ENCODE measurements at places on chromosomes 5 and 9.

GRCh38 chr5:39863926-39864552 is 439.3 kb upstream of the DAB2 start:
- no peak for DNase-seq

DNA sequence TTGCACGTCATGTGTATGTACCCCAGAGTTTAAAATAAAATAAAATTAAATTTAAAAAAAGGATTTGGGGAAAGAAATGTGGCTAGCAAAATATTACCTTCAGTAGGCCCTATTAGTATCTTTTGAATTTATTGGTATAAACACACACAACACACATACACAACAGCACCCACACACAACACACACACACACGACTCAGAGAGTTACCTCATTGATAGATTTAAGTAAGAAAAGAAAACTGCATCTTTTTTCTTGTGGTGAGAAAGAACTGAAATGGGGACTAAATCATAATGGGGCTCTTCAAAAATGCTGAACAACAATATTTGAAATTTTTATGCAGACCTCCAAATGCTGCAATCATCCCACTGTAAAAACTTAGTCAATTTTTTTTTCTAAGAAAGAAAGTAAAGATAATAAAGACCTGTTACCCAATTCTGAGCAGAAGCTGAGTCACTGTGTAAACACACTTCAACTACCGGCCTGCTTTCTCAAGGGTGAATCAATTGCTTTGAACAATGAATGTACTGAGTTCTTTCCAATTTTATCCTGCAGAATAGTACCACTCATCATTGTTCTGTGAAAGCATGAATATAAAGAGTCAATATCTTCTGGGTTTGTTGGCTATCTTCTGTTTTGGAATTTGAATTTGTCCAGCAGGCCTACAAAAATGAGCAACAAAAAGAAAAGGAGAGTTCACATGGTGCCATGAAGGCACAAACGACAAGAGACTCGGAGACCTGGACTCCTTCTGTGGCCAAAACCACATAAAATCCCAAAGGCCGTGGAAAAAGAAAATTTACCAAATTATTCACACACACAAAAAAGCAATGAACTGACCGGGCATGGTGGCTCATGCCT is 57.9 kb upstream of the CCNG1 start:
- no peak for DNase-seq

DNA sequence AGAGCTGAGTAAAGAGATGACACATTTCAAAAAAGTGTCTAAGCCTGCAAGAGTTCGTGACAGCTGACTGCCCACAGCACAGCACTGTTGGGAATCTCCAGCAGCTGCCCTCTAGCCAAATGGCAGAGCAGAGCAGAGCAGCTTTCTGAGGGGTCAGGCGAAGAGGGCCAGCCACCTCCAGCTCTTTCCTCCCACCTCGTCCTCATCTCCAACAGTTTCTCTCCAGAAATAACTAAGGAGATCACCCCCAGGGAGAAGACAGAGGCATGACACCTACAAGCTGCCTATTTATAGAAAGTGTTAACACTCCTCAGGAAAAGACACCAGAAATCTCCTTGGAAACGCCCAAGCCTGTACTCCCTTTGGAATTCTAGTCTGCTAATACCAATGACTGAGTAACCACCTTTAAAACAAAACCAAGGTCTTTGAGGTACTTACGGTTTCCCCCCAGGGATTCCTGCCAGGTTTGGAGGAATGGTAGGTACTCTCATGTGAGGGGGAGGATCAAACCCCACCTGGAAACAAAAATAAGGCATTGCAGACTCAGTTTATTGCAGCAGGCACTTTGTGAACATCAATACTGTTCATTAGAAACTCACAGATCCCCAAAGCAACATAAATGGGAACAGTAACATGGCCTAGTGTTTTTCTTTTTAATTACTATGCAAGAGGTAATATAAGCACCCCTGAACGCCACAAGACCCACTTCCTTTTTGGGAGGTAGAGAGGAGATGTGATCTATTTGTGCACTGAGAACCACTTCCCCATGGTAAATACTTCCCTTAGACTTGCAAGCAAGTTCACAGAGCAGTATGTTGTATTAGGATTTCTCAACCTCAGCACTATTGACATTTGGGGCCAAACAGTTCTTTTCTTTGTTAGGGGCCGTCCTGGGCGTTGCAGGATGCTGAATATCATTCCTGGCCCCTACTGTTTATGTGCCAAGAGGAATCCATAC is 79.3 kb downstream of the TLE1 start:
- DNase-seq, result no peak

DNA sequence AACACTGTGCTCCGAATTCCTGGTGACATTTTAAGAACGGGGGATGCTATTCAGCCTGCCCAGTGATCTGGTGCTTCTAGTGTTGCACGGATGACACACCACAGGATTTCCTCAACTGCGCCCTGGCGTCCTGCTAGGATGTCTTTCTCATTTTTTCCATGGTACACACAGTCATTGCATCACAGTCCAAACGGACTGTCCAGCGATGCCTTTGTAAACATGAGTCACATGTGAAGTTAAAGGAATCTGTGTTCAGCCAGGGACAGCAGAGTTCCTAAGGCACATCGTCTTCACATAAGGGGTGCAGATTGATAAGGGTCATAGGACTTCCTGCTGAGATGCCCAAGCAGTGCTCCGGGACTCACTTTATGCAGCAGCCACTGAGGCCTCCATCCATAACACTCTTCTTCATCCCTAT is 9.3 kb upstream of the PTPN3 start:
- DNase-seq, result no peak

DNA sequence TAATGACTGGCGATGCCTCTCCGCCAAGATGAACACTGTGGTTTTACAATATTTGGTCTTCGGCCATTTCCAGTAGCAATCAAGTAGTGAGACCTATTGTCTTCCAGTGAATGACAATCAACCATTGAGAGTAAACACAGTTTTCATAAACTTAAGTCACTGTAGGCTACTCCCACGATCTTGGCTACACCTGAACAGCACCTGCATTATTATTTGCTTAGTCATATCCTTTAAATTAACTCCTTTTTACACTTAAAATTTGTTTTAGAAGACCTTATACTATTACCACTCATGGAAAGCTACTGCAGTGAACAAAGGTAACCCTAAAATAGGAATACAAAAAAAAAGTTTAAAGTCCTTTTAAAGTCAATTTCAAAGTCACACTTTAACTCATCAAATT is 58.2 kb downstream of the ZNF354C start:
- DNase-seq, result no peak

DNA sequence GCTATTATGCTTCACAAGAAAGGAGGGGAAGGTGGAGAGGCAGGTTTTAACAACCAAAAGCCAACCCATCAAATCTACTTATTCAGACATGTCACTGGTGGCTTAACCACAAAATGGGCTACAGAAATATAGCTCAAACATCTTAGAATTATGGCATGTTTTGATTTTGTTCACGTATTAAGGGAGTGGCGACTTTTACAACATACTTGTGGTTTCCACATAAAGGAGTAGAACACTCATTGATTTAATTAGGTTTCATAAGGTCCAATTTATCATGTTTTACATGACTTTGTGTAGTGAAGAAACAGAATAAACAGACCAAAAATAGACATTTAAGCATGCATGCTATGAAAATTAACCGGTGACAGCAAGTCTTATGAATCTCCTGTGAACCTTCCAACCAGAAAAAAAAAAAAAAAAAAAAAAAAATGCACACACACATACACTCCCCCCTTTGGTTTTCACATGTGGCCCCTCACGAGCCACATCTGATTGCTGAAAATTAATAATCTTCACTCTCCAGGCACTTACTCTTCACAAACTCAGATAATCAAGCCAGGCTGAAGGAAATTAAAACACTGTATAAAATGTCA is 5.4 kb downstream of the ZNF608 start:
- DNase-seq, result no peak

DNA sequence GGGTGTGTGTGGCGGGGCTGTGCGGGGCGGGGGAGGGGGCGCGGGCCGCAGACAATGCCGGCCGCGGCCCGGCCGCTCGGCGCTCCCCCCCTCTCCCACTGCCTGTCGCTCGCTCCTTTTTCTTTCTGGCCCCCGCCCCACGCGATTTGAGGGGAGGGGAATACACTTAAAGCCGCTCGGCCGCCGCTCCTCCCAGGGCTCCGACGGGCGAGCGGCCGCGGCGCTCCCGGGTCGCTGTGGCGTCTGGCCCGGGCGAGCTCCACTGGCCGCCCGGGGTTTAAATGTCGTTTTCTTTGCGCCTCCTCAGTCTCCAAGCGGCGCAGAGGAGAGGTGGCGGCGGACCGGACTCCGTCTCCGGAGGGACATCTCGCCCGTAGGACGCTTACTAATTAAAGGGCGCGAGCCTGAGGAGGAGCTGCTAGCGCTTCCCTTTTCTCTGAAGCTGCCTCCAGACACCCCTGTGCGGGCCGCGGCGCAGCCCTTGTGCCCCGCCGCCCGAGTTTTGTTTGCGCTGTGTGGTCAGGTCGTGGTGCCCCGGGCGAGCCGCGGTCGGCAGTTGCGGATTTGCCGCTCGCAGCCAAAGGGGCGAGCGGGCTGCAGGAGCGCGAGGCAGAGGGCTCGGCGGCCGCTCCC is 1.4 kb downstream of the ZSWIM6 start:
- peak; percentile 8 for DNase-seq

GRCh38 chr5:18732556-18733479 is 1098.6 kb downstream of the TAF11L14 start:
- no peak for DNase-seq

GRCh38 chr5:163436515-163436914 is 880 bp upstream of the CCNG1 start:
- no peak for DNase-seq

GRCh38 chr5:6000867-6001266 is 377.5 kb downstream of the MED10 start:
- no peak for DNase-seq

- no peak for DNase-seq
Measured at GRCh38 chr5:59838989-59839388, 54.5 kb downstream of the PDE4D start.

GRCh38 chr5:109177227-109177626 is 232.5 kb downstream of the PJA2 start:
- no peak for DNase-seq

GRCh38 chr5:11289208-11289607 is 528.2 kb upstream of the DAP start:
- DNase-seq, result no peak

DNA sequence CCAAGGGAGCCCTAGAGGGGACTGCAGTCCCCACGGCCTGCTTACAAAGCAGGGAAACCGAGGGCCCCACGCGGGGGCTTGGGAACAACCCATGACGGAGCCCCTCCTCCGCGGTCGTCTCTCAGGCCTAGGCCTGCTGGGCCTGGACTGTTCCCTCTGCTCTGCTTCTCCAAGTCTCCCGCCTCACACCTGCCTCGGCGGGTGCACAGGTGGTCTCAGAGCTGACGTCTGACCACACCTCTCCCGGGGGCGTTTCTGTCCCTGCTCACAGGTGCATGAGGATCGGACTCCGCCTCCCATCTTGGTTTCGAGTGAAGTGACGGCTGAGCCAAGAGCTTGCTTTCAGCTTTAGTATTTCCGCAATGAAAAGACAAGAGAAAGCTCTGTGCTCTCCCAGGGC is 72.1 kb downstream of the MRPL36 start:
- no peak for DNase-seq

GRCh38 chr9:131701789-131702337 is 38.0 kb downstream of the RAPGEF1 start:
- DNase-seq, result no peak

GRCh38 chr9:137453643-137454081 is 5.5 kb downstream of the NSMF start:
- DNase-seq, result peak; percentile 53

- DNase-seq, result no peak
Measured at GRCh38 chr9:118364266-118365106, 660.3 kb downstream of the TLR4 start.

GRCh38 chr5:73424556-73424977 is 24.0 kb downstream of the FOXD1 start:
- DNase-seq, result no peak

DNA sequence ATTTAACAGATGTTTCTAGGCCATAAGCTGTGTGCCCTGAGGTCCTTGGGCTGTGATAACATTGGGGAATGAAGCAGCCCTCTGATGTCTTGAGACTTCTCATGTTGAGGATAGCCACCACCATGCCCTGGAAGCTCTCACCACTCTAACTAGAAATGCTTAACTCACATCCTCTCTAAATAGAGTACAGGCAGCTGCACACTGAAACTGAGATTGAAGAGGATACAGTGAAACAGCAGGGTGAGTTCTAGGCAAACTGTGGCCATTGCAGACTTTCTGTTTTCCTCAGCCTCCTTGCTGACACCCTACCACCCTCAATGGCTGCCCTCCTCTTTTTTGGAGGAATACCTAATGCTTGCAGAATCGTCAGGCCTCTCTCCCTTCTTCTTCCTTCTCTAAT is 22.4 kb downstream of the UTP15 start:
- no peak for DNase-seq

GRCh38 chr5:175012267-175012666 is 287.9 kb downstream of the MSX2 start:
- DNase-seq, result no peak

GRCh38 chr9:27569406-27569805 is 3.9 kb downstream of the C9orf72 start:
- no peak for DNase-seq

GRCh38 chr9:27385606-27386322 is 88.8 kb upstream of the EQTN start:
- DNase-seq, result no peak

DNA sequence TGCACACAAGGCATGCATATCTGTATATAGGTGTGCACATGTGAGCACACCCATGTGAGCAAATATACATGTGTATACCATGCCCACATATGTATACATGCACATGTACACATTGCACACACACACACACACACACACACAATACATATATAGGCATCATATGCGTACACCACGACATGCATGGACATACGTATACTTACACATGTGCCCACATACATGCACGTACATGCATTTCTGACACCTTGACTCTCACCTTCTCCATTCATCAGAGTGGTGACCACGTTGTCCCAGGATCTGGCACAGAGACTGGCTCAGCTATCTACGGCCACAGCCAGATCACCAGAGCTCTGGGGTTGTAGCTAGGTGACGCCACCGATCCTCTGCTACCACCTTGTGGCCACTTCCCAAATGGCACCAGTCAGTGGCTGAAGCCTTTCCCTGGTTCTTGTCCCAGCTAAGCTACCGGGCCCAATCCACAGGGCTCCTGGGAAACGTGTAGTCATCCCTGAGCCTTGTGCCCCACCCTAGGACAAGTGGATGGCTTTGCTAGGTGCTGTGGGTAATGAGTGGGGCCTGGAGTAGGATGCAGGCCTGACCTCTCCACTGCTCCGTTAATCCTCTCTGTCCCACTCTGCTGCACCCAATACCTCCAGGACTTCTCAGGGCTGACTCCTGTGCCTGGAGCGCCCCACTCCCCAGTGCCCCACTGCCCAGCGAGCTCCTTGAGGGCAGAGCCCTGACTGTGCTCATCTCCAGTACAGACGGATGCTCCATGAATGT is 194.4 kb downstream of the RGS3 start:
- peak; percentile 72 for DNase-seq

DNA sequence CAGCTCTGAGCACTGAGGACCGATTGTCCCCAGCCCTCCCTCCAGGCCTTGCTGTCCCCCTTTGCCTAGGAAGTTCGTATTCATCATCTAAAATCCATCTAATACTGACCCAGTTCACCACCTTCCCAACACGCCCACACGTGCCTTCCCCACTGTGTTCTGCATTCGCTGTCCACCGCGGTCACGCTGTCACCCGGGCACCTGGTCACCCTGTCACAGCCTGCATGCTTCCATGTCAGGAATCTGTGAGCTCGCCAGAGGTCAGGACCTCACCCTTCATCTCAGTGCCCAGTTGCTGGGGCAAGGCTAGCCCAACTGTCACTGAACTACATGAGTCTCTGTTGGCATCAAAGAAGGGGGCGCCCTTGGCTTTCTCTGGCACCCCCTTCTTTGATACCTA is 82.9 kb upstream of the RUFY1 start:
- DNase-seq, result no peak

GRCh38 chr9:121105531-121105930 is 30.8 kb downstream of the CNTRL start:
- DNase-seq, result no peak

All from activated CD4-positive, alpha-beta T cell treated with anti-CD3 and anti-CD28 coated beads, Interleukin-2, amount 50 U/mL, for 4 hours (primary cell).